ENCODE measurements at places on chromosomes 1 and 21.

- no peak for DNase-seq
Measured at GRCh38 chr1:33370301-33370700, 49.4 kb upstream of the A3GALT2 start.

- no peak for DNase-seq
Measured at GRCh38 chr1:118486199-118486598, 301.2 kb upstream of the SPAG17 start.

DNA sequence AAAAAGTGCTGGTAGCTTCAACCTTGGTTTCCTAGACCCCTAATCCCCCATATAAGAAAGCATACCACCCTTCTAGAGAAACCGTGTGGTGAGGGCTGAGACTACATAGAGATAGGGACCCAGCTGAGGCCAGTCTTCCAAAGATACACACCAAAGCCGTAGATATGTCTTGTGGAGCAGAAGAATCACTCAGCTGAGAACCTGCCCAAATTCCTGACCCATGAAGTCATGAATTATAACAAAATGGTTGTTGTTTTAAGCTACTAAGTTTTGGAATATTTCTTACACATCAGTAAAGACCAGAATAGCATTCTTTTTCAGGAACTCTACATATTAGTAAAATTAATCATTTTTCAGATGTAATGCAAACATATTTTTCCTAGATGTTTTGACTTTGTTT, 3.3 kb upstream of the SNRPE start:
- no peak for DNase-seq

GRCh38 chr1:172867216-172867818, 183.4 kb downstream of the TNFSF18 start:
- no peak for DNase-seq

- no peak for DNase-seq
Measured at GRCh38 chr1:119053917-119054316, 65.8 kb upstream of the TBX15 start.

DNA sequence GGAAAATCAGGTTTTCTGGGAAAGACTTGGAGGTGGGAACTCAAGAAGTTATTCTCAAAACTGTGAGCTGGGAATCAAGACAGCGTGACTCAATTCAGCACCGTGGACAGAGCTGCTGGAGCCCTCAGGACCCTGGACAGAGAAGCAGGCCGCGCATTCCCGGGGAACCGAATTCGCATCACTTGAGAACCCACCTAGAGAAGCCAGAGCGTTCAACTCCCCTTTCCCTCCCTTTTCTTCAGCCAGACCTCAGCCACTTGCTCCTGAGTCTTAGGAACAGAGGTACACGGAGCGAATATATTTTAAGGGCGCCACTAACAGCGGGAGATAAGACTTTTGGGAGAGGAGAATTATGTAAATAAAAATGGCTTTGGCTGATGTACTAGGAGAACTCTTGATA, 2.0 kb upstream of the LIN28A start:
- DNase-seq: peak; percentile 21

DNA sequence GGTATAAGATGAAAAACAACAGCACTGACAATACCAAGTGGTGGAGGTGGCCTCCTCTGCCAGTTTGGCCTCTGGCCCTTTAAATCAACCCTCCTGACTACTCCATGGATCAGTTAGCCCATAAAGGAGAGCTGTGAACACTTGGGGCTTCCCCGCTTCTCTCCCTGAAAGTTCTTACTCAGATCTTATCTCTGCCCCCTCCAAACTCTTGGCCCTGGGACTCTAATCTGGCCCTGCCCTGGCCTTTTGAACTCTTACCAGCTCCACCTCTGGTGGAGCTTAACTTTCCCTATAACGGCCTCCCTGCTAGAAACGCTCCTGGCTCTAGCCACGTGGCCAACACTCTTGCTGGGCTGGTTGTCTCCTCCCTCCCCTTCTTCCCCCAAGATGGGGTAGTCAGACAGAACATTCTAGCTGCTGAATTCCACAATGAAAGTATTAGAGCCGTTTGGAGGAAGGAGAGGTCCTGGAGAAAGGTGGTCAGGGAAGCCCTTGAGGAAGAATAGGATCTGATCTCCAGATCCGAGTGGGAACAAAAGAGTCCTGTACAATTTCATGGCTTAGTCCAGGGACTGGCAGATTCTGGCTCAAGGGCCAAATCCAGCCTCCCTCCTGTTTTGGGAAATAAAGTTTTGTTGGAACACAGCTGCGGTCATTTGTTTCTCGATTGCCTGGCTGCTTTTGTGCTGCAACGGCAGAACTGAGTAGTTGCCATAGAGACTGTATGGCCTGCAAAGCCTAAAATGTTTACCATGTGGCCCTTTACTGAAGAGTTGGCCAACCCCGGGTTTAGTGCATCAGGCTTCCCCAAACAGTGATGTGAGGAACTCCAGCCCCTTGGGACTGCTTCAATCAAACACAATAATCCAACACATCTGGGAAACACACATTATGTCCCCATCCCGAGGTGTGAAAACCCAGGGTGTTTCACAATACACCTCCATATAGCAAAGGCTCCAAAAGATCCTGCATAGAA, 9.5 kb upstream of the PIGR start:
- DNase-seq: no peak

DNA sequence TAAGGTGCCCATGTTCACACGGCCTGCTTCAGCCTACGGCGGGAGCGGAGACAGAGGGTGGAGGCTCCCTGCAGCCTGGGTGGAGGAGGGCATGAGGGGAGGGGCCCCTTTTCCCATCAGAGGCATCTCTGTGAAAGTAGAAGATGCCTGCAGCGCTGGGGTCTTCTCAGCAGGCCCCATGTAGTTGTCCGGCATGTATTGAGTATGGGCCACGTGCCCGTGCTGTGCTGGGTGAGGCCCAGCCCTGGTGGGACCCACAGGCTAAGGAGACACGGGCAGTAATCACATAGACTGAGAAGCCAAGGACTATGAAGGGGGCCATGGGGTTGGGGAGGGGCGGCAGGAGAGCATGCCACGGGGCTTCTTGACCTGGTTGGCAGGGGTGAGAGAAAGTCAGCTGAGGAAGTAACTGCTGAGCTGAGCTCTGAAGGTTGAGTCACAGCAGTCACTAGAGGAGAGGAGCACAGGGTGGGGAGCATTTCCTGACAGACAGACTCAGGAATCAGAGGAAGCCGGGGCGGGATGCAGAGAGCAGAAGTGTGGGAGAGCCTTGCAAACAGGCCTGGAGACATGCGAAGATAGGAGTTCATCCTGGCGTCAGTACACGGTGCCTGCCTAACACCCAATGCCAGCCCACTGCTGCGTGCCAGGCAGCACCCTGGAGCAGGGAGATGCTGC, 21.6 kb downstream of the PSEN2 start:
- DNase-seq: no peak

- DNase-seq: no peak
Measured at GRCh38 chr21:26168371-26168770, 2.2 kb downstream of the APP start.

- DNase-seq: no peak
Measured at GRCh38 chr1:109716570-109717090, 4.6 kb downstream of the GSTM5 start.

DNA sequence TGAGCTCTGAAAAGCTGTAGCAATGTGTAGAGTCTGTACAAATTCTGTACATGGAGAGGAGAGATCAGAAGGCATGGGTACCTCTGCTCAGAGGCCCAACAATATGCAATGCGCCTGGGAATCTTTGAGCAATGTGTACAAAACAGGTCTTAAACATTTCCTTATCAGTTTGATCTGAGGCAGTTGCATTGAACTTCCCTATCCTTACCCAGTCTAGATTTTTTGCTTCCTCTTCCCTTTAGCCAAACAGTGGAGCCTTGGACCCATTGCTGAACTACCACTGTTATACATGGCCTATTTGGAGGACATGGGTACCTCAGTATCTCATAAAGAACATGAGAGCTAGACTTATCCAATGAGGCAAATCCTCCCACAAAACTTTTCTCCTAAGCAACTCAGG, 12.6 kb upstream of the MNDA start:
- DNase-seq: no peak

DNA sequence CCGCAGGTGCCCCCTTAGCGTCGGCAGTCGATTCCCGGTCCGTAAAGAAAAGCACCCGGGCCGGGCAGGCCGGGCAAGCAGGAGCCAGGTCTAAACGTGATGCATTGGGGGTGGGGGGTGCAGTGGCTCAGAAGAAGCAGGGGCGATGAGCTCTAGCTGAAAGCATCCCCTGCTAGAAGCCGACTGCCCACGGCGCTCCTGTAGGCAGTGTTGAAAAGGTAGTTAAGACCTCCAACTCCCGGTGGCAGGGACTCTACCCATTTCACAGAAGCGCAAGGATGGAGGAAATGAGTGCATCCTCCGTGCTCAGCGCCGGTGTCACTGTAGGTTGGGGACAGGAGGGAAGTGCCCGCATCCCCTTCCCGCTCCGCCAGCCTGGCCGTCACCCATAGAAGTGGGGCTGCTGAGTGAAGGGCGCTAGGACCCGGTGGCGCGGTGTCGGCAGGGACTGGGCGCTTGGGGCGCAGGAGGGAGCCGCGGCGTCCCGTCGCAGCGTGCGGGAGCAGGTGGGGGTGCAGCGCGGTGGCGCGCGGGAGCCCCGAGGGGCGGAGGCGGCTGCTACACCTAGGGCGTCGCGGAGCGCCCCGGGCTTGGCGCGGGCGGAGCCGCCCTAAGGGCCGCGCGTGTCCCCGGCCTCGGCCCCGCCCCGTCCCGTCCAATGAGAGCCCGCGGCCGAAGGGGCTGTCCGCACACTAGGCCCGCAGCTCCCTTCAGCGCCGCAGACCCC, at the start of gene WNT2B:
TSS of gene WNT2B (plus strand) at position 688 of the 727 bp plus-strand sequence. CDS start 298 bp downstream, outside the sequence.
- DNase-seq: no peak

GRCh38 chr1:151985768-151986167, 7.9 kb downstream of the S100A10 start:
- no peak for DNase-seq

DNA sequence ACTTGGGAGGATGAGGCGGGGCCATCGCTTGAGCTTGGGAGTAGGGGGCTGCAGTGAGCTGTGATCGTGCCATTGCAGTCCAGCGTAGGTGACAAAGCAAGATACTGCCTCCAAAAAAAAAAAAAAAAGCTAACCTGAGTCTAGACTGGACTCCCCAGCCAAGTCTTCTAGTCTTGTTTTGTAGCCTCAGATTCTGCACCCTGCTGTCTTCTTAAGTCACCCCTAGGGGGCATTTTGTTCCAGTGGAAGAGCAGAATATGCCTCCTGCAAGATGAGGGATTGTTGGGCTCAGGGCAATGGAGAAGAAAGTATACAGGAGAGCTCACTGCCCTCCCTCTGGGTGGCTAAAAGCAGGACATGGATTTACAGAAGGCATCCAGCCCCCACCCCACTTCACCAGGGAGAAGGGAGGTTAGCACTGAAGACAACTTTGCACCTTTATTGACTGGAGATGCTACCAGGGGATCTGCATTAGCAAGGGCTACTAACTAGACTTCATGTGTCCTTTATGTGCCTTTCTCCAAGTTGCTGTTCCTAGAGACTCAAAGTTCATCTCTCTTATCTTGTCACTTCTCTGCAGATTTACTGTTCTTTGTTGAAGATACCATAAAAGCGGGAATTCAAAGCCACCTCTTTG, 15.3 kb upstream of the RNF187 start:
- DNase-seq: no peak

DNA sequence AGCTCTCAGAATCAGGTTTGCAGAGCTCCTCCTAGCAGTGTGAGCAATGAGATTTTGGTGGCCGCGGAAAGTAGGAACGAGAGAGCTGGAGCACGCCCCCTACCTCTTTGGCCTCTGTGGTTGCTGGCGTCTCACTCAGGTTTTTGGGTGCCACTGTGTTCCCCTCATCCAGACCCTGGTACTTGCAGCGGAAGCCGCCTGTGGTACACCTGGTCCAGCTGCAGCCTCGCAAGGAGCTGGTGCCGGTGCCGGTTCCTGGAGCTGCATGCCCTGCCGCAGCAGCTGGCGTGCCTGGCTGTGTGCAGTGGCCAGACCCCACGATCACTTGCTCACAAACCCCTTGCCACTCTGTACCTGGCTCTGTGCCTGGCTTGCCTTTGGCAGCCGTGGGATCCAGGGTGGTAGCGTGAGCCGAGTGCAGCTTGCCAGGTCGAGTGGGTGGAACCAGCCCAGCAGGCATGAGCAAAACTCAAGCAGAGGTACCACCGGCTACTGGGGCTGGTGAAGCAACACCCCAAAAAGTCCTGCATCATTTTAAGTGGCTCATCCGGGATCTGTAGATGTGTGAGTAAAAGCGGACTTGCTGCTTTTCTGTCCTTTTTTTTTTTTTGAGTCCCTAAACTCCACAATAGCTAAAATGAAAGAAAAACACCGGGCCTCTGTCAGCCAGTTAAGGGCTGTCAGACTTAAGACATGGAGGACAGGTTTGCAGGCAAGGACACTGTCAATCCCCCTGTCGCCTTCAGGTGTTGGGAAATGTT, 844.9 kb downstream of the KCNT2 start:
- DNase-seq: no peak

GRCh38 chr1:100455478-100456072, 82.4 kb upstream of the GPR88 start:
- no peak for DNase-seq

All from hippocampal formation (tissue), 2 donors.